Fibroblast of skin of back (primary cell): ENCODE measurements at places on chromosomes 1 and 21.

DNA sequence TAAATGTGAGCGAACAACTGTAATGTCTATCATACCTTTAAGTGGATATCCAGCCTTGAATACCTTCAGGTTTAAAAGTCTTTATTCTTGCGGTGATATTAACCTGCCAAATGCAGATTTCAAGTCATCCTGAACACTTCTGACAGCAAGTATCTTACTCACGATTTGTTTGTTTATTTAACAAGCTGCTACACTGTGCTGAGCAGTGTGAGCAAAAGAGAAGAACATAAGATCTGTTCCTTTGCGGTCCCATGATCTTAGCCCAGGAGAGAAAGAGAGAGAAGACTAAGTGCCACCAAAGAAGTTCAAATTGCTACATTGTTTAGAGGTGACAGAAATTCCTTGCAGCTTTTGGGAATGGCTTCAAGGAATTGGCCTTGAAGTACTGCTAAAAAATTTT, 9.5 kb upstream of the IL24 start:
- DNase-seq, result no peak

DNA sequence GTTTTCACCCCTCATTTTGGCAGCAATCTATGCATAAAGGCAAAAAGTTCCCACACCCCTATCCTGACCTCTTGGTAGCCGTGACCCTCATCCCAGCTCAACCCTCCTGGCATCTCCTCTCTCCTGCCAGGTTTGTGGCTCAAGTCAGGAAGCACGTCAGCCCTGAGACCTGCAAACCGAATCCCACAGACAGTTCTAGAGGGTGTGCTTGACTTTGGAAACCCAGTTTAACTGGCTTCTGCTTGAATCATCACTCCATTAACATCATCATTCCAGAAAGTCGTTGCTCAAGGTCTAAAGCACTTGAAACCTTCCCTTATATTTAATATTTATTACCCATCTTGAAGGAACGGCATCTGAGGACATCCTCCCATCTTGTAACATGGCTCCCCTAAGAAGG, 133.4 kb upstream of the ERG start:
- no peak for DNase-seq

GRCh38 chr1:245578771-245579170, 424.0 kb downstream of the KIF26B start:
- no peak for DNase-seq

- DNase-seq, result no peak
Measured at GRCh38 chr1:64631346-64632034, 113.4 kb upstream of the RAVER2 start.

- no peak for DNase-seq
Measured at GRCh38 chr21:43701936-43702784, 16.8 kb upstream of the PDXK start.
